ENCODE measurements at places on chromosomes 16 and 17. TPM values are rescaled to one million over a fixed set of nuclear protein-coding genes. Genes with fewer than 3 reads are reported as not detected.

The COL1A1 gene
- polyA plus RNA-seq = 0.74 TPM

The CD19 gene
- polyA plus RNA-seq = 185 TPM

The RPAIN gene
- polyA plus RNA-seq = 36.8 TPM

The FGF11 gene
- polyA plus RNA-seq = not detected

The ABCC11 gene
- polyA plus RNA-seq = not detected

The MILR1 gene
- polyA plus RNA-seq = 1.9 TPM
